ENCODE measurements at places on chromosomes 2 and 18.

DNA sequence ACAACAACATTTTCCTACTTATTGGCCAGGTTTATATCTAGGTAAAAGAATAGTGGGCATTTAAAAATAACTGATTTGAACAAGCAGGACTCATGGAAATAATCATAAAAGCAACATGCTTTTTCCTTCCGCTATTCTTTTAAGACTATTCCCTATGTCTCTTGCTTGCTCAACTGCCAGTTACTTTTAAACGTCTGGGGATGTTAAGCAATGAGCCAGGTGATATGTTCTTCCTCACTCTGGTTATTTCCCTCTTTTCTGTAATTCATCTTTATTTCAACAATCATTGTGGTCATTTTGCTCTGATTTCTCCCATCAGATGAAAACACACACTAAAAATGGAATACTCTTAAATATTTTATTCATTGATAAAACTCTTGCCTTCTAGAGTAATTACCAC is 33.4 kb upstream of the SLC8A1 start:
- DNase-seq = no peak

- peak; percentile 27 for DNase-seq
Measured at GRCh38 chr2:136327162-136327852, 209.4 kb upstream of the CXCR4 start.

- DNase-seq = no peak
Measured at GRCh38 chr18:75365837-75366236, 61.7 kb downstream of the SMIM21 start.

DNA sequence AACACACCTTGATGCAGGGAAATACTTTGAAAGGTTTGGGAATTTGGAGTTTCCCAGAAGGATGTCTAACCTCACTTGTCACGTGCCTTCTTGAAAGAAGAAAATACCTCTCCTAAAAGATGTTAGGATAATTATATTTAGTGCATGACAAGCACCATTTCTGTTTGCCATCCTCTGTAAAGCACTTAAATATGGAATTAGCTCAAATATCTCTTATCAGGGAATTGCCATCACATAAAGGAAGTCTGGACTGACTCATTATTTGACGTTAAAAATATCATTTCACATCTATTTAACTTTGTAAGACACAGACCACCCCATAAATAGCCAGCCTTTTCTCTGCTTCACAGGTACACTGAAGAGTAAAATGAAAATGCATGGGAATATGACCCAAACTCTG is 140.1 kb downstream of the STK39 start:
- no peak for DNase-seq

DNA sequence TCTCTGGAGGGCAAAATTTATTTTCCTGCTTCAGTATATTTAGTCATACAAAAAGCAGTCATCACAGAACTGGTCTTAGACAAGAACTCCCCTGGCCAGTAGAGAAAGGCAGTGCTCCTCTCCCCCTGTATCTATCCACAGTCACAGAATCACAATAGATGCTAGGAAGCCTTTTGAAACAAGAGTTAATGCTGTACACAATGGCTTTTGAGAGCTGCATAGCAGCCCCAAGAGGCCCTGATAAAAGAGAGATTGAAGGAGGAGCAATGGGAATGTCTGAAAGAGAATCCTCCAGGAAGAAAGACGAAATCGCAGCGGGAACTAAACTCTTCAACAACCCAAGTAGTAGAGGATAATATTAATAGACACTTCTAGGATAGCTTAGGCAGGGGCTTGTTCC is 330.2 kb downstream of the RBM43 start:
- DNase-seq = no peak

DNA sequence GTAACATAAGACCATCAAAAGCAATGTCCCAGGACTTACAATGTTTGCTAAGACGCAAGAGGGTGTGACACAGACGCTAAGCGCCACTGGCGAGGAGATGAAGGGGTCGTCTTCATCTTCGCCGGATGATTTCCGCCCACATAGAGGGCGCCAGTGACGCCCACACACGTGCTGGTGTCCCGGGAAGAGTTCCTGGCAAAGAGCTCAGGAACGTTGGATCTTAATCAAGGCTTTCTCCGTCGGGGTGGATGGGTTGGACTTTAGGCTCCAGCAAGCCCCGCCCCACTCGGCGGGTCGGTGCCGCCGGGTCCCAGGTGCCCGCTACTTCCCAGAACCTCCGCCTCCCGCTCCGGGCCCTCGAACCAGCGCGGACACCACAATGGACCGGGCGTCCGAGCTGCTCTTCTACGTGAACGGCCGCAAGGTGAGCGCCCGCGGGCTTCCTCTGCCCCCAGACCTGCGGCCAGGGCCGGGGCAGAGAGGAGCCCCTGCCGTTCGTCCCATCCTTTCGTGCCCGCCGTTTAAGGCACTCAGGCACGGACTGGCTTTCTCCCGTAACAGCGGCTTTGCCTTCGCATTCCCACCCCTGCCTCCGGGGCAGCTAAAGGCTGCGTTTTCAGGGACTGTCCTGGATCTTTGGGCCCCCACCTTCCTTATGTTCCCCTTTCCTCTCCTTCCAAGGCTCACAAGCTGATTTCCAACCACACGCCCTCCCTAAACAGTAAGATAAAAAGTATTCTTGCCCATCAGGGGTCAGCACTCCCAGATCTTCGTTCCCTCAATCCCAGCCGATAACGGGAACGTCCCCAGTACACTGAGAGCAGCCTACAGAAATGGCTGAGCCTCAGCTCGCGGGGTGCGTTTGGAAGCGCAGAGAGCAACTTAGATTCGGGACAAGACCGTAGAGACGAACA is at the start of gene AOX1:
AOX1 (plus strand) TSS at position 285 of the 914 bp plus-strand sequence; CDS start at position 380, 95 bp downstream.
- no peak for DNase-seq

DNA sequence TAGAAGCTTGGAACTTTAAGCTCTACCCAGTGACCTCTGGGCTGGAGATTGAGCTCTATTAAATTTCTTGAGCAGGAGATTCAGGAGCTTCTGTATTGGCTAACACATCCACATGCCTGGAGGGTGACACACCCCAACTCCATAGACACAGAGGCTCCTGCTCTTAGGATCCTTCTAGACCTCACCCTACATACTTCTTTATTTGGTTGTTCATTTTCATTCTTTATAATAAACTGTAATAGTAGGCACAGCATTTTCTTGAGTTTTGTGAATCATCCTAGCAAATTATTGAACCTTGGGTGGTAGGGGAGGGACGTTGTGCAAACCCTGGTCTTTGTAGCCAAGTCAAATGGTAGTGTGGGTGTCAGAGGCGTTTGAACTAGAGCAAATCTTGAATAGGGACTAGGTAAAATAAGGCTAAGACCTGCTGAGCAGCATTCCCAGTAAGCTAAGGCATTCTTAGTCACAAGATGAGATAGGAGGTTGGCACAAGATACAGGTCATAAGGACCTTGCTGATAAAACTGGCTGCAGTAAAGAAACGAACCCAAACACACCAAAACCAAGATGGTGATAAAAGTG is 323.8 kb upstream of the GALNT5 start:
- no peak for DNase-seq

GRCh38 chr2:99697811-99698568 is 208.2 kb upstream of the REV1 start:
- DNase-seq = no peak

DNA sequence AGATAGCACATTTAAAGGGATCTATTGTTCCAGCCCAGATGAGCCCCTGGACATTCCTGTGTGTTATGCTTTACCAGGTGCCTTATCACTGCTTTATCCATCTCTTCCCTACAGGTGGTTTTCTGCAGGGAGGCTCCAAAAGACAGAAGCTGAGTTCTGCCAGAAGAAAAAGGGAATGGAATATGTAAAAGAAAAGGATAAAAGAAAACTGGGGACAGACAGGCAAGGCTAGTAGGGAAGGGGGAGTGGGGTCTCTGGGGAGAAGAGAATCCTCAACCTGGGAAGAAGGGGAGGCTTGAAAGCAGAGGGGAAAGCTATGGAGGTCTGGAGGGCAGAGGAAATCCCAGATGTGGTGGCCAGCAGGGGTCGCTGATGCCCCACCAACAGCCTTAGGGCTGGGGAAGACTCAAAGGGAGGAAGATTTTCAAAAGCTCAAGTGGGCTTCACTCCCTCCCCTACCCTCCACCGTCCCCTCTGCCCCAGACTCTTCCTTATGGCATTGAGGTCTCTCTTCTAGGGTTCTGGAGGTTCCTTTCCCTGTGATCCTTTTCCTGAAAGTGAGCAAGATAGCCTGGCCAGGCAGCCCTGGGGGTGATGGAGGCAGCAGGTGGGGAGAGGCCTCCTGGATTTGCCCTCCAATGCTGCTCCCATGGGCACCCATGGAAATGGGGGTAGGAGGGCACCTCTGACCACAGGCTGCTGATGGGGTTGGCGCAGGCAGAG is 178.1 kb upstream of the PKDCC start:
- peak; percentile 85 for DNase-seq

DNA sequence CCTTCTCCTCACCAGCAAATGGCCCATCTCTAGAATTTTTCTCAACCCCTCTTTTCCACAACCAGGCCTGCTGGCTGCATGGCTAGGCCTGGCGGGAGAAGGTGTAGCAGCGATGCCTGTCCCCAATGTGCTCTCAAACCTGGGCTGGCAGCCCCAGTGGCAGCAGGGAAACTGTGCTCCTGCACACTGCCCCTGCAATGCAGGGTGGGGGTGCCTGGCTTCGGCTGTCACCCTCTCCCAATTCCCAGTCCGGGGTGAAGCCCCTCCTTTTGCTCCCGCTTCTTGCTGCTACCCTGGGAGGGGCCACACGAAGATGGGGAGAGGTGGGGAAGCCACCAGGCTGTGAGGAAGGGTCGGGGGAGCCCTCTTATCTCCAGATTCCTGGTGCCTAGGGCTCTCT is 36.1 kb upstream of the OTOF start:
- DNase-seq = no peak

DNA sequence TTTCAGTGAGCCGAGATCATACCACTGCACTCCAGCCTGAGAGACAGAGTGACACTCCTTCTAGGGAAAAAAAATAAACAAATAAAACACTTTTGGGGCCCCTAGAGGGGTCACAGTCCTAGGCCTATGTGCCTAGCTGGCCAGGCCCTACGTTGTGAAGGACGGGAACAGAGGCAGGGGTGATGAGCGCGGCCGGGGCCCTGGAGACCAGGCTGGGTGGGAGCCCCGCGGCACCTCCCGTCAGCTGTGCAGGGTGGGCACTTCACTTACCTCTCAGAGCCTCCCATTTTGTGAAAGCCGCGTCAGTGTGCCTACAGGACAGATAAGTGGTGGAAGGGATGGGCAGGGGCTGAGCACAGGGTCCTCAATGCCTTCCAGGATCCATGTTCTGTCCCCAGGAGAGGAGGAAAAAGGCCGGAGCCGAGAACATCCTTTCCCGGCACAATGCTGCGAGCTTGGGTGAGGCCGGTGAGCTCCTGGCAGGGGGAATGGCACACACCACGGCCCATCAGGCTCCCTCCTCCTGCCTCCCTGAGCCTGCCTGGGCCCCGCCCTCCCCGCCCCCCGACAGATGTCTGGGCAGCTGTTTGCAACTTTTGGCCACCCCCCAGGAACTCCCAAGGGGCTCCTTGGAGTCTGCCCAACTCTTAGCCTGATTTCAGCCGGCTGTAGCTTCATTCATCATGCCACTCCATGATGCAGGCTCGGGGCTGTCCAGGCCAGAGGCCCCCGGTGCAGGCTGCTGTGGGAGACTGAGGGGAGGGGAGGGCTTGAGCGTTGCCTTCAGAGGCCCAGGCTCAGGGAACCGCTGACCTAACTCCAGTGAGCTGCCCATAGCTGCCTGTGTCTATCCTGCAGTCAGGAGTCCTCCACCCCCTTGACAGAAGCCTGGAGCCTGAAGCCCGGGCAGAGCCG is 196.5 kb downstream of the TFCP2L1 start:
- DNase-seq = no peak

DNA sequence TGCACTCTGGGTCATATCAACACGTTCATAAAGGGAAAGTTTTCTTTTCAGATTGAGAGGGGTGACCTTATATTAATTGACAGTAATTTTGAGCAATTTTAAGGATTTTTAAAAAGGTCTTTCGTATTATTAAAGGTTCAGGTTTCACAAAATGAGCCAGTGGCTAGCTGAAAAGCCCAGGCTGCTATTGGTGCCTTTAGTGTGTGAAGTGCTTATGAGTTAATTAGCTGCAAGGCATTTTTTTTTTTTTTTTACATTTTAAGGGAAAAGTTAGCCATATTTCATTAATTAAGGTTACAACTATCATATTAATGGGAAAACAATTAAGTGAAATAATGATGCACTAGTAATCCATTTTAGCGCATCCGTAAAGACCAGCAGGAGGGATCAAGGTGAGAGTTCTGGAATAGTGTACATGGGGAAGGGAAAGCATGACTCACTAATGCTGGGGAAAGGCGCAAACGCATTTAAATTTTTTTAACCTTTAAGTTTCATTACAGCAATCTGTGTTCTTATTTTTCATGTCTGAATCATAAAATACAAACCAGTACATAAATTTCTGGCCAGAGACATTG is 200.0 kb downstream of the ZNF407 start:
- no peak for DNase-seq

- DNase-seq = no peak
Measured at GRCh38 chr2:85506768-85507181, 32.2 kb upstream of the MAT2A start.

- no peak for DNase-seq
Measured at GRCh38 chr18:49464718-49465598, 4.5 kb upstream of the DYM start.

DNA sequence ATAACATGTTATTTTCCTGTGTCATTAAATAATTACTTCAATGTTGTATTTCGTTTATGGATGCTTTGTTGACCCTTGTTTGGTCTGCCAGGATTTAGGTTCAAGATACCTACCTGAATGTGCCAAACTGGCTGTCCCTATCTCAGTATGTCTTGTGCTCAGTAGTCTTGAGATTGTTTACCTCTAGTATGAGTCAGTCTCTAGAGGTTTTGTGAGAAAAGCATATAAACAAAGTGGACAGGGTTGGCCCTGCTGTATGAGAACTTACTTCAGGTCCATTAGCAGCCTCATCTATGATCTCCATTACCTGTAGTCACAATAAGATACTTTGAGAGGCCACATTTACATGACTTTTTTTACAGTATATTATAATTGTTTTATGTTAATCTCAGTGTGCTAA is 17.8 kb downstream of the DDX18 start:
- no peak for DNase-seq

GRCh38 chr18:54780970-54781369 is 47.3 kb upstream of the RAB27B start:
- DNase-seq = no peak

DNA sequence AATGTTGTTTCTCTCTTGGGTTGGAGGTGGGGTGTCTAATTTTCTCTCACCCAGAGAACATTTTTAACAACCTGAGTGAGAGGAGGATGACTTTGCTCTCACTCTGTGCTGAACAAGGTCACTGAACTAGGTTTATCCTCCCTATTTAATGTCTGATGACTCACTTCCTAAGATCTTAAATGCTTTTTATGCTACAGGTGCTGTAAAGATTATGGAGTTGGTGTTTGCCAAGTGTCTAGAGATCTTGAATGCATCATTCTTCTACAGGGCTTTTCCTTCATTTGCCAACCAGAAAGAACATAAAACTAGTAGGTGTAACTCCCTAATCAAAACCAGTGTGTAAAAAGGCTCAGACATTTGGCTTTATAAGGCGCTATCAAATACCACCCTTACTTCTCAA is 350.5 kb upstream of the ETAA1 start:
- no peak for DNase-seq

DNA sequence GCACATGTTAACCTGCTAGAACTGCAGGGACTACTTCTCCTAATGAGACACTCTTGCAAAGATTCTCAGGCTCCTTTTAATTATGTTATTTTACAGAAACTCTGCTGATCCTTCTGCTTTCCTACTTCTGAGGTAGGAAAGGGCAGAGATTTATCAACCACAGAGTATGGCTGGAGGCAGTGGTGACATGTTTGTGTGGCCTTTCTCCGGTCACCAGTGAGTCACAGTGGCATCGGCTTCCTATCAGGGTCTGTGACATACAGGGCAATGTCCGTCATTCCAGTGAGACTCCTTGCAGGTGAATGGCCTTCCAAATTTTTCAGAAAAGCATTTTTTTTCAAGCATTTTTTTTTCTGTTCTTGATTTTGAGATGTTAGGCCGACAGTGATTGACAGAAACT is 180.7 kb upstream of the LYPD1 start:
- no peak for DNase-seq
